ENCODE measurements at places on chromosomes 4 and X.

GRCh38 chr4:94523617-94524016 is 71.9 kb downstream of the PDLIM5 start:
- DNase-seq = no peak

- no peak for DNase-seq
Measured at GRCh38 chrX:139949703-139950102, 15.6 kb downstream of the CXorf66 start.

- no peak for DNase-seq
Measured at GRCh38 chr4:15575966-15576365, 79.2 kb downstream of the FBXL5 start.

DNA sequence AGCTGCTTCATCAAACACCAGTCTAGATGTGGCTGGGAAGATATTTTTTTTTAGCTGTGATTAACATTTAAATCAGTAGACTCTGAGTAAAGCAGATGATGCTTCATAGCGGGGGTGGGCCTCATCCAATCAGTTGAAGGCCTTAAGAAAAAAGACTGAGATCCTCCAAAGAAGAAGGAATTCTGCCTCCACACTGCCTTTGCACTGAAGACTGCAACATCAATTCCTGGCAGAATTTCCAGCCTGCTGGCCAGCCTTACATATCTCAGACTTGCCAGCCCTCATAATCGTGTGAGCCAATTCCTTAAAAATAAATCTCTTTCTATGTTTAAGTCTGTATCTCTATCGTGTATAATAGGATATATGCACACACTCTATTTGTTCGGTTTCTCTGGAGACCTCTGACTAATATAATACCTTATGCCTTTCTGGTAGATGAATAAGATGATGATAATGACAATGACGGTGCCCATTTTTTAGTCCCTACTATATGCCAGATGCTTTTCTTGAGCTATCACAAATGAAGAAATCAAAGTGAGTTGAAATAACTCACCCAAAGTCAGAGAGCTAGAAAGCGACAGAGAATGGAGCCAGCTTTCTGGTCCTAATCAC is 66.1 kb upstream of the SOD3 start:
- DNase-seq = no peak

GRCh38 chrX:73822775-73823174 is 259.8 kb downstream of the CHIC1 start:
- DNase-seq = no peak

- no peak for DNase-seq
Measured at GRCh38 chrX:129798888-129799287, 19.1 kb downstream of the SASH3 start.

DNA sequence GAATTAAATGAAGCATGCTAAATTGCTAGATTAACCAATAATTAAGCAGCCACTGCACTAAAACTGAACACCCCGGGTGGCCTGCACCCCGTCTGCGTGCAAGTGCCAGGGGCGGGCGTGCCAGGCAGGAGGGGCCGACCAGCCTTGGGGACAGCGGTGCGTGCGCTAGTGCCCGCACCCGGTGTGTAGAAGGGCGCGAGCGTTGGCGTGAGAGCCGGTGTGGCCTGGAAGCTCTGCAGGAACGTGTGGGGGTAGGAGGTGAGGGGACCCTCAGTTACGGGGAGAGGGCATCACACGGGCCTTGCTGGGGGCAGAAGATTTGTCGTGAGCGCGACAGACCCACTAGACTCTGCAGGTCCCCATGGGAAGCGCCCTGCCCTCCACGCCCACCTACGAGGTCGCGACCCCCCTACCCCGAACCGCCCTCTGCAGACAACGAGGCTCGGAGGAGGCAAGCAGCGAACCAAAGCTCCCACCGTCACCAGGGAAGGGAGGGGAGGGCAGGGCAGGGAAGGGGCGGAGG is 105.8 kb downstream of the FAM53A start:
- DNase-seq = no peak

- no peak for DNase-seq
Measured at GRCh38 chr4:106329041-106329618, 12.8 kb downstream of the AIMP1 start.

DNA sequence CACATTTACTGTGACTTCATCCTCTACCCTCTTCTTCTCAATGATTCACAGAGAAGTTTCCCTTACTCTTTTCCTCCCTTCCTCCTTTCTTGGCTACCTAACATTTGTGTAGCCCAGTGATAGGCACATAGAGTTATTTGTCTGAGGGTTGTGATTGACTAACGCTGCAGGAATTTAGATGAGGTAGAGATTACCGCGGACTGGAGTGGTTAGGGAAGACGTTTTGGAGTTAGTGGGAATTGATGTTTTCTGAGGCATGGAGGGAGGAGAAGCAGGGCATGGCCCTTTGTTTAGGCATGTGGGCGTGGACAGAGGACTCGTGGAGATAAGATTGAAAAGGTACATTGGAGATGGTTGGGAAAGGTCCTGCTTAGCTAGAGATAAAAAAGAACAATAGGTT is 246.7 kb downstream of the GPAT3 start:
- no peak for DNase-seq

DNA sequence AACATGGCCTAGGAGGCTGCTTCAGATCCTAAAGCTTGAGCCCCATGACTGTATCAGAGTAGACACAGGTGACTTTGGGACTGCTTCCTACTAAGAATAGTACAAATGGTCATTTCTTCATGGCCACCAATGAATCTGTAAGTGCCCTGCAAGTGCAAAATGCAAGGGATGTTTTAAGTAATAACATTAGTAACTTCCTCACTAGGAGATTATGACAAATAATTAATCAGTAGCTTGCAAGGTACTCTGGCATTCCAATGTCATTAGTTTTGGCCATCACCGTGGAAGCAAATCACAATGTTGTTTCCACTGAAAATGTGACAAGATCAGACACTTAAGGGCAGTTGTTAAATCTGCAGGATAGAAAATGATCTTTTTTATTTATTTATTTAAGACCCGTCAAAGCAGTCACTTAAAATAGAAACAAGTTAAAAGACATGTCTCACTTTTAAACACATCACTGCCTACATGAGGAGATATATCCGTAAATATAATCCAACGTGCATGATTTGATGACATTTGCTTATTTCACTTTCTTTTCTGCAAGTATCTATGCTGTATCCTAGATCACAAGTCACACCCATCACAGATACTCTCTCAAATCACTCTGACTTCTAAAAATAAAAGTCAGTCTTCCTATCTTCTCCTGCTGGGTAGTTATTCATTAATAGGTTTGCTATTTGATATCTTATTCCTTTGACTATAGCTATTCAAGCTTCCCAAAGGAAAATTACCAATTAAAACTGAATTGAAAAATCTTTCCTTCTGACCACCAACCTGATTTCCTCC is 400.6 kb downstream of the IL15 start:
- DNase-seq = no peak

- DNase-seq = no peak
Measured at GRCh38 chr4:126733301-126733700, 899.5 kb upstream of the INTU start.

GRCh38 chrX:77946571-77946970 is 22.9 kb downstream of the PGAM4 start:
- no peak for DNase-seq

Data from stimulated activated CD4-positive, alpha-beta T cell treated with anti-CD3 and anti-CD28 coated beads, Interleukin-15, amount 100 ng/mL, for 1 hour (primary cell).